Stimulated activated CD8-positive, alpha-beta memory T cell treated with anti-CD3 and anti-CD28 coated beads, Interleukin-4, amount 100 ng/mL, for 1 hour (primary cell): ENCODE measurements at places on chromosomes 1 and 21.

DNA sequence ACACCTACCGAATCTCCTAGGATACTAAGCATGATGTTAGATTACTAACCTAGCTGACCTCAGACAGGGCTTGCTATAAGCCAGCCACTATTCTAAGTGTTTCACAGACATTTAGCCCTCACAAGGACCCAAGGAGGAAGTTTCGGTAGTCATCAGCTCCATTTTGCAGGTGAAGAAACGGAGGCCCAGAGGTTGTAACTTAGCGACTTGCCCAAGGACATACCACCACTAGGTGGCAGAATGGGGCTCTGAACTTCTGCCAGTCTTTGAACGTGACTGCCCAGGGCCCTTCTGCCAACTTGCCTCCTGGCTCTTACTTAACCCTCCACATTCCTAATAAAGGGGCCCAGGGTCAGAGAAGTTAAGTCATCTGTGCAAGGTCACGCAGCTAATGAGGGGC lies 283.5 kb downstream of the C1orf94 start:
- no peak for DNase-seq

GRCh38 chr1:36350659-36351226 lies 27.3 kb upstream of the EVA1B start:
- peak; percentile 20 for DNase-seq

DNA sequence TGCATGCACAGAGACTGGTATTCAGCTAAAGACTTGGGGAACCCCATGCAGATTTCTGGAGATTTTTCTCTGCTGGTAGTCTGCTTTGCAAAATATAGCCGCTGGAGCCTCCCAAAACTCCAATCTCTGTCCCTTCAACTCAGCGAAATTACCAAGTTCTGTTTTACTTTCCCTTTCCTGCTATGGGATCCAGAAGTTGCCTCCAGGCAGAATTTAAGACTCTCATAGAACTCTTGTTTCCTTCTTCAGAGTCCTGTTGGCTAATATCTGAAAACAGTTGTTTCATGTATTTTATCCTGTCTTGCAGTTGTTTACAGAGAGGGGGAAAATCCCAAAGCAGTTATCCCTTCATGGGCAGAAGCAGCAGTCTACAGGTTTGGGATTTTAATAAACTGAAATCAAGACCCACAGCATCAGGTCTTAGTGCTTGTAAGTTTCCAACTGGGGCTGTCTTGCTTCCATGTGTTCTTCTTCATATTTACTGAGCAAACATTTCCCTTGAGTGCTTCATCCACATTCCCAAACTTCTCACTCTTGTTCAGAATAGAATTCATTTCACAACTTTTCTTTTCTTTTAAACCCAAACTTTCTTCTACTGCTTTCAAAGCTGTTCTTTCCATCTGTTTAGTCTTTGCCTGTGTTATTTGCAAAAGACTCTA lies 221.3 kb upstream of the DMRTA2 start:
- DNase-seq = no peak

- DNase-seq = no peak
Observed at GRCh38 chr21:33684923-33685560, 42.7 kb downstream of the ITSN1 start.

- DNase-seq = no peak
Observed at GRCh38 chr1:189787201-189787600, 690.5 kb downstream of the BRINP3 start.

GRCh38 chr1:113887402-113888175 lies at the start of gene BCL2L15:
TSS of gene BCL2L15 (minus strand) at chr1:113887581. CDS start at chr1:113887375, 206 bp downstream.
- no peak for DNase-seq

DNA sequence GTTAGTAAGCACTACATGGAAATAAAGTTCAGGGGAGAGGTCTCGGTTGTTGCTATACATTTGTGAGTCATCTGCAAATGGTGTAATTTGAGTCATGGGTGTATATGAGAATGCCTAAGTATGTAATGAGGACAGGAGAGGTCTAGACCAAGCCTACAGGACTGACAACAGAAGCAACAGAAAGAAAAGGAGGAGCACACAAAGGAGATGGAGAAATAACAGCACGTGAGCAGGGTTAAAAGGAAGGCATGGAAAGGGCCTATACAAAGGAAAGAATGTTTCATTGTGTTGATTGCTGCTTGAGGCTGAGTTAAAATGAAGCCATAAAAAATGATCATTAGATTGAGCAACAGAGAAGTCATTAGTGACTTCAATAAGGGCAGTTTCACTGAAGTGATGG lies 28.0 kb upstream of the PRKAA2 start:
- DNase-seq = no peak

- DNase-seq = no peak
Observed at GRCh38 chr1:167679714-167680113, 42.1 kb upstream of the MPZL1 start.

GRCh38 chr1:3530086-3530925 lies 75.8 kb downstream of the ARHGEF16 start:
- DNase-seq = no peak

DNA sequence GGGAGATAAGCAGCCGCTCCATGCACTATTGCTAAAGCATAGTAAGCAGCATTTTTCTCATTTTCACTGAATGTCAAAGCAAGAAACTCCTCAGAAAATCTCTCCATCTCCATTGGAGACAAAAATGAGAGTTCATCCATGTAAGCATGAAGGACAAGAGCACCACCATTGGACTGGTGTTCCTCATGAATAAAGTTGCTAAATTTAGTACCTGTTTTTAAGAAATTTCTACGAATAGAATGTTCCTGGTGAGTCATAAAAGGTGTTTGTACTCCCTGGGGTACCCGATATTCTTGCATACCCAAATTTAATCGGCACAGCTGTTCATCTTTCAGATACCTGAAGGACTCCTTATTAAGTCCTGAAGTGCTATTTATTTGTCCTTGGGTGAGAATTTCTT lies 14.8 kb downstream of the RSBN1 start:
- no peak for DNase-seq

- no peak for DNase-seq
Observed at GRCh38 chr1:237542525-237543418, 347.9 kb downstream of the ZP4 start.

GRCh38 chr1:185585770-185586169 lies 148.4 kb upstream of the HMCN1 start:
- DNase-seq = no peak

DNA sequence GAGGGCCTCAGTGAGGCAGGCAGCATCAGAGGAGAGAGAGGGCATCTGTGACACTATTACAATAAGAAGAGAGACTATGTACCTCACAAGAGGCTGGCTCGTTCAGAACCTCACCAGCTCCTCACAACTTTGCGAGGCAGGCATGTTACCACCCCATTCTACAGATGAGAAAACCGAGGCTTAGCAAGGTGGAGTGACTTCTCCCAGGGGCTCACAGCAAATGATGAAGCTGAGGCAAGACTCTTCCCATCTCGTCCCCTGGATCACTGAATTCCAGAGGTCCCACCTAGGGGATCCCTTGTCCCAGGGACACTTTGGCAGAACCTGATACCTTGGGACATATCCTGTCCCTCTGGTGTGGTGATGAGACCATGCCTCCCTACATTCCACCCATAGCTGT lies 64.4 kb downstream of the DISP3 start:
- no peak for DNase-seq

DNA sequence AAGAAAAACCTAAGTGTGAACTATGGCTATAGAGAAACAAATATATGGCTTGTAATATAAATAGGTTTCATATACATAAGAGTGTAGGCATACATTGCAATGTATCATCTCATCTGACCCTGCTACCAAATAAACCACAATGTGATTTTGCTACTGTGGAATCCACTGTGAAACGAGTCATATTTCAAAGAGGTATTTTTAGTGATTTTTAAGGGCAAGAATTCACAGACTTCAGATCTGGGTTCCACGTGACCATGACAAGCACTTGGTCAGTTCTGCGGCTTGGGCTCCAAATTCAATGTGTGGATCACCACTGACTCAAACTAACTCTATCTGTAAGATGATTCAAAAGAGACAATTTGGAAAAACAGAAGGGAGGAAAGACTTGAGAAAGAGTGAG lies 147.0 kb upstream of the ERG start:
- DNase-seq = no peak

DNA sequence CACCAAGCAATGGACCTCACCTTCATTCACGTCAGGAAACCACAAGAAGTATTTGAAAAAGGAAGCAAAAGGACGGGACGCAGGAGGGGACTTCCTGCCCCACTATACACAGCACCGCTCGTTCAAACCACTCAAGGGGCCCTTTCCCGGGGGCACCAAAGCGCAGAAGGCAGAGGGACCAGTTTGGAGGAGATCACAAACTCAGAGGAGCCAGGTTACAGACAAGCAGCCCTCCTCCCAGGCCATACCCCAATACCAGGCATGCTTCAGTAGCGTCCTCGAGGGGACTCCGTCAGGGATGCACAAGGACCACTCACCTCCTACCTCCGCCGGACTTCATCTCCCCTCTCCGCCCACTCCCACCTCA lies 685 bp downstream of the CRTC2 start:
- no peak for DNase-seq

GRCh38 chr1:212037900-212038299 lies 2.4 kb downstream of the DTL start:
- DNase-seq = no peak

DNA sequence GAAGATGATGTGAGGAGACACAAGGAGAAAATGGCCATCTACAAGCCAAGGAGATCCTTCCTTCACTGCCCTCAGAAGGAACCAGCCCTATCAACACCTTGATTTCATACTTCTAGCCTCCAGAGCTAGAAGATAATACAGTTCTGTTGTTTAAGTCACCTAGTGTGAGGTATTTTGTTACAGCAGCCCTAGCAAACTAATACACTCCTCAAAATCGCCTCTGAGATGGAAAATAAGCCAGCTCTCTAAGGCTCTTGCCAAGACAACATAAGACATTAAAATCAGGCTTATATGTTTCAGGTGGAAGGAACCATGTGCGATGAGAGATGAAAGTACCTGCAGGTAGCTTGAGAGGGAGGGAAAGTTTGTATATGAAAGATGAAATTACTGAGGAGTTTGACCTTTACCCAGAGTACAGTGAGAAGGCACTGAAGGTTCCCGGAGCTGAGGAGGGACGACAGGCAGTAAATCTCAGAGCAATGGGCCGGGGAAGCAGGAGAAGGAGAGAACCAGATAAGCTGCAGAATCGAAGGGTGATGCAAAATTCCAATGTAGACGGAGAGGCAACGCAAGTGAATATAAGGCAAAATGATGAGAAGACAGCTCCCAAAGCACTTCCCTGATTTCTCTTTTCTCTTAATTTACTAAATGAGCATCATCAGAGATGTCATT lies 84.7 kb downstream of the HHIPL2 start:
- DNase-seq = no peak

- DNase-seq = no peak
Observed at GRCh38 chr1:225999912-226000337, 782 bp upstream of the SDE2 start.

- DNase-seq = no peak
Observed at GRCh38 chr1:11700601-11701467, 9.3 kb downstream of the DRAXIN start.

DNA sequence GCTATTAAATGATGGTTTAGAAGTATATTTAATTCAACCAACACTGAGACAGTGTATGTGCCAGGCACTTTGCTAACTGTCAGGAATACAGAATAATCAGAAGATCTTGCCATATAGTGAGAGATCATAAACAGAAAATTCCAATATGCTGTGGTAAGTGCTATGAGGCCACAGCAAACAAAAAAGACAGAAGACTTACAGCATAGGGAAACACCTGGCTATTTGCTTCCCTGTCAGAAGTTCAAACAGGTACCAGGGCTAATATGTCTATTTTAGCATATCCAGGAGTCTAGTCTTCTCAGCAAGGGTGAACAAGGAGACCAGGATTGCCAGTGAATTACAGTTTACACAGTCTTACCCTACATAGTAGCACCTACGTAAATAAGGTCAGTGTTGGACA lies 30.4 kb downstream of the TRIT1 start:
- no peak for DNase-seq

DNA sequence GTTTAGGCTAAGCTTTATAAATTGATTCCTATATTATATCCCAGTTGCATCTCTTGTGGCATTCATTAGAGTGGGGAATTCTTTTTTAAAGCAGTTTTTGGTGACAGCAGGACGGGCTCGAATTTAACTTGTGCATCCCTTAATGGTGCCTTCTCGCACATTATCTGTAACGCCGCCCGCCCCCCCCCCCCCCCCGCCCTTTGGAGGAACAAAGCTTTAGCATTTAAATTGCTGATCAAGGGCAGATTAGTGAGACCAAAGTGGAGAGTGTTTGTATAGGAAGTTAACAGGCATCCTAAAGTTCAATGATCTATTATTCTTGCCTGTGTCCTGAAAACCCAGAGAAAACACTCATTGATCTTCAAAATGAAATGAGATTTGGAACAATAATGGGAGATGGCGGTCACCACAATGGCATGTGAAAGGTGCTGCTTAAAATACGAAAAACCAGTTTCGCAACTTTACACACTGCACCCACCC lies 2.2 kb downstream of the LMO4 start:
- no peak for DNase-seq

DNA sequence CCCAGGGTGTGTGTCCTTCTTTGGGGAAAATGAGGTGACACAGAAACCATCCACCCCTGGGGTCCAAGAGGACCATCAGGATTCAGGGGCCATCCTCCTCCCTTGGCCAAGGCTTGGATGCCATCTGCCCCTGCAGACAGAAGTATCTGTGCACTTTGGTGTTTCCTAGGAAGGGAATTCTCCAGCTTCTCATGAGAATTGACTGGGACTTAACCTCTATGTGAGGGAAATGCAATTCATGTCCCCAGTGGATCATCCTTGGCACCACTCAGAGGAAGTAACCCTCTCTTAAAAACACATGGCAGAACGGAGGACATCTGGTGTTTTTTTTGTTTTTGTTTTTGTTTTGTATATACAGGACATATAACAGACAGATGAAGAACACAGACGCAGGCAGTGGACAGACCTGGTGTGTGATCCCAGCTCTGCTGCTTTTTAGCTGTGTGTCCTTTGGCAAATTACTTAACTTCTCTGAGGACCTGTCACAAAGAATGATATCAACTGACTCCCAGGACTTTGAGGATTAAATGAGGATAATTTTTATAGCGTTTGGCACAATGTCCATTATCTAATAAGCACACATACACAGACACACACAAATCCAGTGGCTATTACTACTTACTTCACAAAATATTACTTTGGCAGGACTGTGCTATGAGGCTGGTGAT lies 3.8 kb downstream of the TNN start:
- no peak for DNase-seq

GRCh38 chr1:172588296-172589291 lies 55.6 kb downstream of the SUCO start:
- no peak for DNase-seq

GRCh38 chr21:46061950-46062349 lies 36.0 kb upstream of the COL6A2 start:
- DNase-seq = no peak

DNA sequence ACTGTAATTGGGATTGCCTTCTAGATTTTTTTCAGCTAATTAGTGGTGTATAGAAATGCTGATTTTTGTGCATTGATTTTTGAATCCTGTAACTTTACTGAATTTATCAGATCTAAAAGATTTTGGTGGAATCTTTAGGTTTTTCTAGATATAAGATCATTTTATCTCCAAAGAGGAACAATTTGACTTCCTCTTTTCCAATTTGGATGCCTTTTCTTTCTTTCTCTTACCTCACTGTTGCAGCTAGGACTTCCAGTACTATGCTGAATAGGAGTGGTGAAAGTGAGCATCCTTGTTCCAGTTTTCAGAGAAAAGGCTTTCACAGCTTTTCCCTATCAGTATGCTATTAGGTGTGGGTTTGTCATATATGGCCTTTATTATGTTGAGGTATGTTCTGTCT lies 53.6 kb downstream of the TESK2 start:
- no peak for DNase-seq

GRCh38 chr1:215584389-215584788 lies 17.3 kb downstream of the KCTD3 start:
- DNase-seq = no peak
